Fibroblast of the aortic adventitia (primary cell): ENCODE measurements at places on chromosomes 16 and 17. TPM values are rescaled to one million over a fixed set of nuclear protein-coding genes. Genes with fewer than 3 reads are reported as not detected.

CCL8 gene
- not detected in 2 replicates for total RNA-seq

GRCh38 chr16:11016524-11016988 is 72.2 kb downstream of the CLEC16A start:
- DNase-seq: peak; percentile 21

DNA sequence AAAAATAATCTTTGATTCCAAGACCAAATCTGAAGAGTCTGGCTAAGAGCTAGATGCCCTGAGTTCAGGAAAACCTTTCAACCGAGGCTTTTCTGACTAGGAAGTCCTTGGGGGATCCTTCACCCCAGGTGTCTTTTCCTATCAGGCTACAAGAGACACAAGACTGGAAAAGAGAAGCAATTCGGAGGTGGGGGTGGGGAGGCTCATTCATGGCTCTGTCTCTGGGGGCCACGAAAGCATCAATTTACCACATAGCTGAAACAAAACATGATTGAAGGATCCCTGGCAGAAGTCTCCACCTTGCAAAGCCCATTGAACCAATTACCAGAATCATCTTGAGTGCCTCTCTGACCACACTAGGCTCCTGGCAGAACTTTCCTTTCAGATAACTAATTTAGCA is 239.8 kb upstream of the SALL1 start:
- DNase-seq: no peak

GRCh38 chr16:14029658-14030057 is 41.5 kb upstream of the MRTFB start:
- no peak for DNase-seq

DNA sequence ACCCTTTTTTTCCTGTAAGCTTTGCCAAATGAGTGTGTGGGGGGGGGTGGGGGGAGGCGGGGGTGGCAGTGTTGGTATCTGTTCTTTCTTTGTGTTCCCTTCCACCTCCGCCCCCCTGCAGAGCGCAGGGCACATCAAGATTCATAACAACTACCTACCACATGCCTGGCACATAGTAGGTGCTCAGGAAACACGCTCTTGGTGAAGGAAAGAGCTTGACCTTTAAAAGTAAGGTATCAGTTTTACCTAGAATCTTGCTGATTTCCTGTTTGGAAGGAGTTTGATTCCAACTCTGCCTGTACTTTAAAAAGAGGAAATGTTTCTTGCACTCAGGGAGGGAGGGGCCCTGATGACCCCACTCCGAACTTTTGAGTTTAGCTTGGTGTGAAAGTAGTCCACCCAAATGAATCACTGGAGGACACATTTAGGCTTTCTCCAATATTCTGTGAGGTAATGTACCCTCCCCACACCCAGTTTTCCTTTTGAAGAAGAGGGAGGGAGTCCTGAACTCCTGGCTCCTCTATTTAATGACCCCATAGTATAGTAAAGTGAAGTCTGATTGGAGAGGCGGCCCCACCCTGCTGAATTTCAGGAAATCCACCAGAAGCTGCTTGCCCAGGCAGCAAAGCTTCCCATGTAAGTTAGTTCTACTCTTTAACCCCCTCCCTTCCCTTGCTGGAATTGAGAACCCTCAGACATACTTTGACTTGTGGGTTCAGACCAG is 560 bp upstream of the FAM20A start:
- DNase-seq: peak; percentile 54

GRCh38 chr16:31181102-31181830 is 1.3 kb downstream of the FUS start:
- DNase-seq: no peak
